ENCODE measurements at places on chromosomes 6 and 20.

- no peak for DNase-seq
Observed at GRCh38 chr20:13863244-13863643, 78.4 kb downstream of the NDUFAF5 start.

- no peak for DNase-seq
Observed at GRCh38 chr20:61527626-61528025, 275.6 kb downstream of the CDH4 start.

- DNase-seq: no peak
Observed at GRCh38 chr20:4956200-4956810, 45.0 kb downstream of the SLC23A2 start.

DNA sequence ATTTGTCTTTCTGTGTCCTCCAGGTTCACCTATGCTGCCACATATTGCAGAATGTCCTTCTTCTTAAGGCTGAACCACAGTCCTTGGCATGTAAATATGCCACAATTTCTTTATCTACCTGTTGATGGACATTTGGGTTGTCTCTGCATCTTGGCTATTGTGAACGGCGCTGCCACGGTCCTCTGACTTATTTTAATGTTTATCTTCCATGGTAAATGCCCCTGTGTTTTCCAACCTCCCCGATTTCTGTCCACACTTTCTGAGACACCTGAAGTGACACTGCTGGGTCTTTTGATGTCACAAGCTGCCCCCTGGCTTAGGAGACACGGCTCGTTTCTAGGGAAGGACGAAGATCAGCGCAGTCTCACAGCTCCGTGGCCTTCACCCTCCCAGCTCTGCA is 128.3 kb upstream of the PDE10A start:
- DNase-seq: no peak

DNA sequence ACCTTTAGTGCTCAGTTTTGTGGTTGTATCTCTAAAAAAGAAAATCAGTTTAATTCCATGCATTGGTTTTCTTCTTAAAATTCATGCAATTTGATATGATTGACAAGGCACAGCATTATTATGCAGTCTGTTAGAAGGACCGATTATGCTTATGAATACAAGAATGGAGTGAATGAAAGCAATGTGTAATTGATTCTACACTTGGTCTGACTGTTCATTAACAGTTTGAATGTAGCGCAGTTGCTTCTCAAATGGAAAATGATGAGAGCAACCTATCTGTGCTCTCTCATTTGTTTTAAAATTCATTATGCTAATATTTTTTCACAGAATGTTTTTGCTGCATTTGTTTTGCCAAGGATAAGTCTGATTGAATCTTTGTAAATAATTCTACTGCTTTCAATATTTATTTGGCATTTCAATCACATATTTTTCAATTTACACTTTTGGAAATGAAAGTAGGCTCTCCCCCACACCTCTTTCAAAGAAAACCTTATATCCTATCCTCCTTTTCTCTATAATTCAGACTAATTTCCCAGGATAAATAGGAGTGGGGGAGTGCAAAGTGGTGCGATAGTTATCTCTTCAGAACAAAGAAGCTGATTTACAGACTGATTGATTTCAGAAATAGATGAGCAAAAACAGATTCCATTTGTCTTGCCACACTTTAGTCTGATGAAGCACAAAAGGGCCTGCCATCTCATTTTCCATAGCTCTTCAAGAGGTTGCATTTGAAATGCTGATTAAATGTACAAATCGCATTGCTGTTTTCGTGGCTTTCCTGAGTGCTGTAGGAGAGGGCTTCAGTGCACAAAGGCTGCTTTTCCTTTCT is 885.3 kb upstream of the FLRT3 start:
- no peak for DNase-seq

DNA sequence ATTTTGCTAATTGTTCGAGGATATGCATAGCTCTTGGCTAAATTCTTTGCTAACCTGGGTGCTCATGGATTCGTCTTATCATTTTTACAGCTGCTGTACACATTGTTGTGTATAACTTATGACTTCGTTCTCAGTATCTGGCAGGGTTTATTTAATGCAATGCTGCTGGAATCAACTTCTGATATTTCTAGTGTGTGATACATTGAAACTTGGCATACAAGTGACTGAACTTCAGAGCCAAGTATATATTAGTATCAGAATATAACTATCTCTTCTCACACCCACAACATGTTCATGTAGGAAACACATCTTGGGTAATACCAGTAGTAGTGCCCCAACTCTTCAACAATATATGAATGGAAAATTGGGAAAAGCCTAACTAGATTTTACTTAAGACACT is 764.2 kb downstream of the TENT5A start:
- no peak for DNase-seq

DNA sequence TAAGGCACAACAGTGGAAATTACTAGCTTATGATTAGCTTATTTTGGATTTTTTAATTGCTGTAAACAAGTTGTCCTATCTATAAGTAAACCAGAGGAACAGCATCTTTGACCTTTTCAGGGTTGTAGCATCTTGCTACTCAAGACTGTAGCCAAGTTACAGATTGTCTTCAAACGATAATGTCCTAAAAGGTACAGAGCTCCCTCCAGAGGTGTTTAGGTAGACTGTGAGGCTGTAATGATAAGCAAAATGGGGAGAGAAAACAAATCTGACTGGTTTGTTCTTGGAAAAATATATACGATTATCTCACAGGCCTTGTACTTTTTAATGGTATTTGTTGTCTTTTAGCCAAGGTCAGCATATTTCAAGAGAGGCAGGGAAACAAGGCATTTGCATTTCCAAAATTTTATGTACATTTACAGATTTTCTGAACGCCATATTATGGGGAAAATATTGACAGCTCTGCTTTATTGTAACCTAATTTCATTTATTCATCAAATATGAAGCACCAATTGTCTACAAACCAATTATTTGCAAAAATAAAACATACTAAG is 273.4 kb downstream of the MEI4 start:
- no peak for DNase-seq

- no peak for DNase-seq
Observed at GRCh38 chr20:23349338-23350195, 1.0 kb upstream of the NXT1 start.

GRCh38 chr20:22582386-22582963 is 1.9 kb downstream of the FOXA2 start:
- DNase-seq: no peak

DNA sequence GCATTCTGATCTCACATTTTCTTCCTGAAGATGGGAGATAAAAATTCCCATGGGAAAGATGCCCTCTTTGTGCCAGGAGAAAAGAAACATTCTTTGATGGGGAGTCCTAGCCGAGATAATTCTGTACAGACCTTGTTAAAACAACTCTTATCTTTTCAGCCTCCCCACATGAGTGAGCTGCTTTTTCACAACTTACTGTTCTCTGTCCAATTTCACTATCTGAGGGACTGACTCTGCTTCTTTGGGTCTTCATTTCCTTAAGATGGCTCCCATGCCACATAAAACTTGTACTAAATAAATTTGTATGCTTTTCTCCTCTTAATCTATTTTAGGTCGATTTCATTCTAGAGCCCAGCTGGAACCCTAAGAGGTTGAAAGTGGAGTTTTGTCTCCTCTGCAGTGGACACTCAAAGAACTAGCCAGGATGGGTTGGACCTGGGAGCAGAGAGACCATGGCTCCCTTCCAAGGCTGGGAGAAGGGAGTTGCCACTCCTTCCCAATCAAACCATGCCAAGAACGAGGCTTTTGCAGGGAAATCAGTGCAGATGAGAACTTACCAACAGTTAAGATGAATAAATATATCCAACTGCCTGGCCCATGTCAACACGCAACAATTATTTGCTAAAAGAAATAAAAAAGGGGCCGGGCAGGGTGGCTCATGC is 285.8 kb upstream of the SULF2 start:
- DNase-seq: no peak

GRCh38 chr6:8080362-8081151 is 16.4 kb upstream of the BLOC1S5 start:
- DNase-seq: no peak

GRCh38 chr6:3135668-3136291 is 17.3 kb downstream of the BPHL start:
- no peak for DNase-seq

DNA sequence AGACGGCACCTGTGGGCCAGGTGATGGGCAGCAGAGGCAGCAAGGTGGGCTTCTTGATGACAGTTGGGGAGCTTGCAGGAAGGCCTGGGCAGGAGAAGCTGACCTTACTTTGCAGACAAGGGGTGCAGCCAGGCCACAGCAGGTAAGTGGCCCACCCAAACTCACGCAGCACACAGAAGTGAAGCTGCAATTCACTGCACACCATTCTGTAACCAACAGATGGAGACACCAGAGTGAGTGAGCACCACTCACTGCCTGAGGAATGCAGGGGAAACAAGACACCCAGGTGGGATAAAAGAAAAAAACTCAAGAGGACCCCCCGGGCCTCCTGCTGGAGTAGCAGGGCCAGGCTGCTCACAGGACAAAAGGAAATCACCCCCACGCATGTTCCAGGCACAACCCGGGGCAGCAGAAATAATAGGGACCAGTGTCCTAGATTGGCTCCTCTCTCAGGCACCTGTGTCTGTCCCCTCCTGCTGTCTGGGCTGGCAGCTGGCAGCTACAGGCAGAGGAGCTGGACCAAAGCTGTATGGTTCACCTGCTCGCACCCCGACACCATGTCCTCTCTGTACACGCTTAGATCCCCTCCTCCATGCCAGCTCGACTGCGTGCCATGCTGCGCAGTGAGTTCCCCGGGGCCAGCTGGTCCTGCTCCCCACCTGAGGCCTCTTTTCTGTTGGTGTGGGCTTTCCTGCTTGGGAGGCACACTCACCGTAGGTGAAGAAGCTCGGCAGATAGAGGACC is 4.9 kb downstream of the MTCH1 start:
- no peak for DNase-seq

- no peak for DNase-seq
Observed at GRCh38 chr20:35968930-35969329, 540 bp downstream of the CNBD2 start.

DNA sequence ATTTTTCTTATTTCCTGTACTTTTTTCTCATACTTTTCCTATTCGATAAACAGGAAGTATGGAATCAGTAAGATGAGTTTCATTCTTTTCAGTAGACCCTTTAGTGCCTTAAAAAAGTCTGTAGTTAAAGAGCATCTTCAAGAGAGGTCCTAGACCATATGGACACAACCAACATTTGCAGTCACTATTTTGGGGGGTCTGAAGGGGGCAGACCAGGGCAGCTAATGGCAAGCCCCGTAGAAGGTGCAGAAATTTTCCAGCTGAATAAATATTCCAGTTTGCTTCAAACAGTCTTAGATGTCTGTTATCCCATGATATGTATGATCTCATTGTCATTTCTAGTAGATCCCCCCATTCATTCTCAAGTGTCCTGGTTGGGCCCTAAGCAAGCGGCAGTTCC is 52.8 kb downstream of the MAP3K5 start:
- DNase-seq: no peak

- no peak for DNase-seq
Observed at GRCh38 chr6:163751032-163751525, 336.6 kb downstream of the QKI start.

DNA sequence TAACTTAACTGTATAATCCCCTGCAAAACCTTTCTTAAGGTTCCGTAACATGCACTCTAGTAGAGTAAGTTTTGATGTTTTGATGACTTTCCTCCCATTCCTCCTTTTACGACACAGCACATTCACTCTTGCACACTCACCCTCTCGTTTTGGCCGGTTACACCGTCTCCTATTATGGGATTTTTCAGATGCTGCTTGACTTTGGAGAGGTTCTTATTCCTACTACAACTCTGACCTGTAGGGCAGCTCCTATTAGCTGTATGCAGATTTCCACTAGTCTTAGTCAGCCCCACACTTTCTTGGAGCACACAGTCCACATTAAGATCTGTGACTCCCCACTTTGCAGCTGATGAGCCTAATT is 223.7 kb upstream of the SYNCRIP start:
- DNase-seq: no peak

DNA sequence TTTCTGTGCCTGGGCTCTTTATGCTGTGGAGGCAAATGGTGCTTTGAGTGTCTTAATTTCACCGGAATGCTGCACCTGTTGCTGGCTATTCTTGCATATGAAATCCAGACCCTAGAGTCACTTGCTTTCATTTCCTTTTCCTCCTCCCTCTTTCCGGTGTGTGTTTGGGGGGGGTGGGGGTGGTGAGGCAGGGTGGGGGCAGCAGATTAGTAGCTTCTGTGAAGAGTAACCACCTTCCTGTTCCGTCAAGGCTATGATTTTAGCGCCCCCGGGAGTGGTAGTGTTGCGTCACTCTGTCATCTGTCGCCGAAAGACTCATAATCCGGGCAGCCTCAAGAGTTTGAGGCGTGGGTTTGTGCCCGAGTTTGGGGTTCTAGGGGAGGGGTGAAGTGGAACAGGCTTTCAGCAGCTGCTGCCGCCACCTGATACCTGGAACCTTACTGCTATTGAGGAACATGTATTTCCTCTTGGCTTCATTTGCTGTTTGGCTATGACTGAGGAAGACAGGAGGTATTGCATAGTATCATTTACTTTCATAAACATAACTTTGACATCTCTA is 49.1 kb downstream of the UTRN start:
- no peak for DNase-seq

DNA sequence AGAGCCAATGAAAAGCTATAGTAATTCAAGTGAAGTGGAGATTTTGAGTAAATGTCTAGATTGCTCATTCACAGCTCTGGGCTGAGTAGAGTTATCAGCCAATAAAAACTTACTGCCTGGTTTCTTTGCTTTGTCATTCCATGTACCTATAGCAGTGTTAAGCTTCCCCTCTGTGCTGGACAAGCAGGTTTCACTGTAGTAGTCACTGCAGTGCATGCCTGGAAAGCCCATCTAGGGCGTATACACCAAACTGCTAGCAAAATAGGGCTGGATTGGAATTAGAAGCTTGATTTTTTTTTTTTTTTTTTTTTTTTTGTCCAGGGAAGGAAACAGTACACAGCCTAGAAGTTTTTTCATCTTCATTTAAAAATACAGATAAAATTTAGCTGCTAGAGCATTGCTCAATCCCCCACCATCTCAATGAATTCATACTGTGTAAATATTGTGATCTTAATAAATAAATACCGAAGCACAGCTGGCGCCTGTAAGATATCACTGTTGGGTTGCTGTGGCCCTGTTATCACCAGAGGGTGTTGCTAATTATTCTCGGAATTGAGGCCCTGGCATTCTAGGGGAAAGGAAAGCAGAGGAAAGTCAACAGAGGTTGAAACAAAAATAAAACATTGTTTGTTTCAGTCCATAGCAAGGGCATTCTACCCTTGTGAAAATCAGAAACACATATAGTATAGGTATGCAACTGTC is 968.5 kb upstream of the GJE1 start:
- DNase-seq: no peak

DNA sequence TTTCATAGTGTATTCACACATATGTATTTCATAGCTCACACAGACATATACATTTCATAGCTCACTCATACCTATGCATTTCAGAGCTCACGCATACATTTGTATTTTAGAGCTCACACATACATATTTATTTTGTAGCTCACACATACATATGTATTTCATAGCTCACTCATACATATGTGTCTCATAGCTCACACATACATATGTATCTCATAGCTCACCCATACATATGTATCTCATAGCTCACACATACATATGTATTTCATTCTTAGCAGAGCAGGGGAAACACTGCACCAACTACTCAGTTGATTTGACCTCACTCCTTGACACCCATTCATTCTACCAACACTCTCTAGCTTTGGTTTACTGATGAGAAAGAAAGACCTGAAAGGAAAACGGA is 713.6 kb downstream of the QKI start:
- DNase-seq: no peak

- DNase-seq: no peak
Observed at GRCh38 chr6:80523010-80523409, 416.5 kb downstream of the BCKDHB start.

GRCh38 chr6:54419885-54420284 is 111.6 kb downstream of the TINAG start:
- DNase-seq: no peak

Measured in NCI-H2107 (cell line).